ENCODE measurements at places on chromosomes 12 and 14.

DNA sequence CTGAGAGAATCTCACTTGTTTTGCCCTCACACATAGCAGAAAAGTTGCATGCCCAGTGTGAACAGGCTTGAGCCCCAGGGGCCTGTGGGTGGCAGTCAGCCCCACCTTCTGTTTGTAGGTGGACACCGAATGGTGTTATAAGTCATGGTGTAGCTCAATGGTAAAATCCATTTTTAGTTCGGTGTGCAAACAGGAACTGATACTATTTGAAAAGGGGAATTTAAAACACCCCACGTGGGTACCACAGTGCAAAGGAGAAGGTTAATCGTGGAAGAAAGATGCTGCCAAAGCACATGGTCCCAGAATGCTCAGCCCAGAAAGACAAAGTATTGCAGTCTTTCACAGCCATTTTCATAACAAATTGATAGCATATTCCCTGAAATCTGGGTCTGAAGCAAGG lies 71.8 kb upstream of the GZMB start:
- no peak for DNase-seq

- no peak for DNase-seq
Observed at GRCh38 chr12:31597066-31597465, 6.1 kb upstream of the DENND5B start.

- no peak for DNase-seq
Observed at GRCh38 chr12:118651487-118651886, 275.1 kb downstream of the SUDS3 start.

DNA sequence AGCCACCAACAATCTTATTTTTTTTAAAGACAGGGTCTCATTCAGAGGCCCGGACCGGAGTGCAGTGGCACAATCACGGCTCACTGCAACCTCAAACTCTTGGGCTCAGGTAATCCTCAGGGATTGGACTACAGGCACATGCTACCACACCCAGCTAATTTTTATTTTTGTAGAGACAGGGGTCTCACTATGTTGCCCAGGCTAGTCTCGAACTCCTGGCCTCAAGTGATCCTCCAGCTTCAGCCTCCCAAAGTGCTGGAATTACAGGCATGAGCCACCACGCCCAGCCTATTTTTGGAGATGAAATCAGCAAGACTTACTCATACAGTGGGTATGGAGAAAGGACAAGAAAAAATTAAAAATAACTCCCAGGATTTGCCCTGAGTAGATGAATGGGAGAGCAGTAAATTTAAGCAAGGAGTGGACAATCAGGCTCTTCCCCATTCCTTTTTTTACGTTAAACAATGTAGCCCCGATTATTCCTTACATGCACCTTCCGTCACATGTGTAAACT lies 13.2 kb downstream of the FMNL3 start:
- no peak for DNase-seq

DNA sequence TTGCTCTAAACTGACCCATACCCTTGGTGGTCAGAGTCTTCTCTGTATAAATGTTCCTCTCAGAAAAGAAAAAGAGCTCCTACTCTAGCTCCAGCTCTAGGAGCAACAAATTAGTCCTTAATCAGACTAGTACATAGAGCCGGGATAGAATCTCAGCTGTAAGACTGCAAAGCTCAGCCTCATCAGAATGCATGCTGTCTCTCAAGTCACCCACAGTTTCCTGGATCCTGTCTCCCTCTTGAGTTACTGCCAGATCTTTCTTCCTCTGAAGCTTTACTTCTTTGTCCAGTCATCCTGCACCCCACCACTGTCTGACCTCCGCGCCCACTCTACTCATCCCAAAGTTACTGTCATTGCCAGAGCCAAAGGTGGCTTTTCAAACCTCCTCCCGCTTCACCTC lies 139.3 kb upstream of the PRMT8 start:
- no peak for DNase-seq

DNA sequence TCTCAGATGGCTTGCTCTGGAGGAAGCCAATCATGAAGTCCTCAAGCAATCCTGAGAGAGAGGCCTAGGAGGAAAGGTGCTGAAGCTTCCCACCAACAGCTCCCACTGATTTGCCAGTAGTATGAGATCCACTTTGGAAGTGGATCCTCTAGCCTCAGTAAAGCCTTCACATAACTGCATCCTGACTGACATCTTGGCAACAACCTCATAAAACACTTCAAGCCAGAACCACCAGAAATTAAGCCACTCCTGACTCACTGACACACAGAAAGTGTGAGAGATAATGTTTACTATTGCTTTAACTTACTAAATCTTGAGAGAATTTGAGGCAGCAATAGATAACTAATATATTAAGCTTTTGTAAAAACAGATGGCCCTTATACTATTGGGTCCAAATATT lies 11.7 kb upstream of the TMX1 start:
- DNase-seq, result no peak

DNA sequence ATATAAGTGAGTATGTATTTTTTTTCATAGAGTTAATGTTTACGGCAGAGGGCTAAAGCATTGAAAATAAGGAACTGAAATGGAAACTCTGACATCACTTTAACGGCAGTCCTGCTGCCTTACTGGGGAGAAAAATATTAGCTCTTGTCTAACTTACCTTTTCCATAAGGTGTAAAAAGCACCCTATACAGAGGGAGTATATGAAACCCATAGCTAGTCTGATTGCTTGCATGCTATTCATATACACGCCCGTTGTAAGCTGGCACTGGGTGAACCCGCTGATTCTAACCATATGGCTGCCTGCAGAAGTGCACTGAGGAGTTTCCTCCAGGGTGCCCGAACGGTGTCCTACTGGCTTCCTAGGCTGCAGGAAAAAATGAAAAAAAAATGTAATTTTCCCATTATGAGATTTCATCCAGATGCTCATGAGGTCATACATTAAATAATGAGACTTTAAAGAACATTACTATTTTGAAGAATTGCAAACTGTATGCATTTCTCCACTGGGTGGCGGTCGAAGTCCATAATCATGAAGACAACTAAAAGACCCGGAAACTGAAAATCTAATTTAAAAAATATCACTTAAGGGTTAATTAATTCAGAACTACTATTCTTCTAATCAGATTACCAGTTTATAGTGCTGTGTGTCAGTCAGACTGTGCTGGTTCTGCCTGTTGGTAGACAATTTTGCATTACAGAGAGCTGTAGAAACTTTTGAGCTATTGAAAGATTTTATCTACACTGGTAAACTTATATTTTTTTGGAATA lies 144.7 kb downstream of the ALX1 start:
- DNase-seq, result no peak

DNA sequence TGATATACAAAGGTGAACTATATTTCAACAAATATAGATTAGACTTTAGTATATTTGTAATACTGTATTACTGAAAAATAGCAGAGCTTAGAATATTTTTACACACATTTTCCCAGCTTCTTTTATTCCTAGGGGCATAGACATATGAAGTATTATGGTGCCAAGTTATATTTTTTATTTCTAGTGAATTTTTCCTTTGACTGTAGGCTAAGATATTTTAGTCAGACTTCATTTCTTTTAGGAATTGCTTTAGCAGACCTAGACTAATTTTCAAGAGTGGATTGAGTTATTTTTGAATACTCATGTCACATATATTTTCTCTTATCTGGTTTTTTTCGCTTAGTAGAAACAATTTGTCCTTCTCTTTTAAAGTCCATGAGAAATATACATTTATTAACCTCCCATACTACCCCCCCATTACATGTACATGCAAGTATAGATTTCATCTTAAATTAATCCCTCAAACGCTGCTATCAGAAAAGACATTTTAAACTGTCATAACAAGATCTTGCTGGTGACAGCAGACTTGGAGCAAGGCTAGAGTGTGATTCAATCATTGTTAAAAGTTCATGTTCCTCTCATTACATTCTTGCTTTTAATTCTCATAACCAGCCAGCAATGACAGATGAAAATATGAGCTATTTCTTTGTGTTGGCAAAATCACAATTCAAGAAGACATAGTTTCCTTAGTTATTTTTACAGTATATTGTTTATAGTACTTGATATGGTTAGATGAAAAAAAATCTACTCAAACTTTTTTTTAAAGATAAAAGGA lies 456.1 kb downstream of the AEBP2 start:
- DNase-seq, result no peak

DNA sequence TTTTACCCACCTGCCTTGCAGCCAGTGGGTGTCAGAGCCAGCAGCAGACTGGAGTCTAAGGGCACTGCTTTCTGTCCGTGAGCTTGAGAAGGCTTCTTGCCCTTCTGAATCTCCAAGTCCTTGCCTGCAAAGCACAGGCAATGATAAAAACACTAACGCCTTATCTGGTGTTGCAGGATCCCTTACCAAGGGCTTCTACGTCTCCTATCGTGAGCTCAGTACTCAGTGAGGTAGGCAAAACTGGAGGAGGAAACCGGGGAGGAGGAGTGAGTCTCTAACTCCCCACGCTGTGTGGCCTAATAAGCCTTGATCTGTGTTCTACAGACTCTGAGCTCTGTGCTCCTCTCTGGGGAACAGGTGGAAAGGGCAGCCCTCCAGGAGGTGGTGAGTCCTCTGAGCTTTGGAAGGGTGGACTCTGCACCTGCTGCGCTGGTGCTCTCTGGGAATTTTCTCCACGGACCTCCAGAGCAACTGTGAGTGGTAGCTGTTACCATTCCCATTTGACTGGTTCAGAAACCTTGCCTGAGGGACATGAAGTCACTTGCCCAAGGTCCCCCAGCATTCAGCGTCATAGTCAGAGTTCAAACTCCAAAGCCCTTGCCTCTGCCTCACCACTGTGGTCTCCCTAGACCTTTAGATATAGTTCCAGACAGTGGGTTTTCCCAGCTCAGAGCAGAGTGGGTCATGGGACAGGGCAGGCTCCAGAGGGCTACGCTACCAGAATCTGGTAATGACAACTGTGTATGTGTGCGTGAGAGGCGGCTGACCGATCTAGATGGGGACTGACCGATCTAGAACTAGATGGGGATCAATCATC lies 7.0 kb upstream of the MARK3 start:
- no peak for DNase-seq

- no peak for DNase-seq
Observed at GRCh38 chr12:114673169-114673833, 10.7 kb downstream of the TBX3 start.

DNA sequence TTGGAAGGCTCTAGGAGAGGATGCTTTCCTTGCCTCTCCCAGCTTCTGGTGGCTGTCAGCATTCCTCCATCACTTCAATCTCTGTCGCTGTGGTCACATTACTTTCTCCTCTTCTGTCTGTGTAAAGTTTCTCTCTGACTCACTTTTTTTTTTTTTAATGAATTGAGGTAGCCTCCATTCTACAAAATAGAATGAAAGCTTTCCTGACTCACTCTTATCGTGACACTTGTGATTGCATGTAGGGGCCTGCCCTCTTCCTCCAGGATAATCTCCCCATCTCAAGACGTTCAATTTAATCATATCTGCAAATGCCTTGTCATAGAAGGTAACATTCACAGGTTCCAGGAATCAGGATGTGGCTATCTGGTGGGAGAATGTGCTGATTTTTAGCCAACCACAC lies 153.5 kb upstream of the HMGA2 start:
- no peak for DNase-seq

DNA sequence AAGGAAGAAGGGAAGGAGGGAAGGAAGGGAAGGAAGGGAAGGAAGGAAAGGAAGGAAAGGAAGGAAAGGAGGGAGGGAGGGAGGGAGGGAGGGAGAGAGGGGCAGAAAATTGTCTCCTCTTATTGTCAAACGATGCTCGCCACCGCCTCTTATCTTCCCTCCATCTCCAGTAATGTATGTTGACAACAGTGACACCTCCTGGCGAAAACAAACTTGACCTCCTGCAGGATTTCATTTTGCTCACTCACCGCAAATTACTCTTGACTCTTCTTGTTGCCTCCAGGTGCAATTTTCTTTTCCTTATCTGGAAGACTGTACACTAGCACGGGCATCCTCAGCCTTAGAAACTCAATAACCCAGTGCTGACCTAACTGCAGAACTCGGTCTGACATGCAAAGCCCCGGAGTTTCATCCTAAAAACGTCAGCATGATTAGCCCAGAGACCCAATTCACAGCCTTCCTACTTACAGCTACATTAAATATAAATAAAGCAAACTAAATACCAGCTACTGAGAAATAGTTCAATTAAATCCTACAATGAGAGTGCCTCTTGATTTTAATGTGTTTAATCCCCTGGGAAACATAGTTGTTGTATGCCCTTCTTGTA lies 512.4 kb upstream of the TMPO start:
- DNase-seq, result peak; percentile 60

DNA sequence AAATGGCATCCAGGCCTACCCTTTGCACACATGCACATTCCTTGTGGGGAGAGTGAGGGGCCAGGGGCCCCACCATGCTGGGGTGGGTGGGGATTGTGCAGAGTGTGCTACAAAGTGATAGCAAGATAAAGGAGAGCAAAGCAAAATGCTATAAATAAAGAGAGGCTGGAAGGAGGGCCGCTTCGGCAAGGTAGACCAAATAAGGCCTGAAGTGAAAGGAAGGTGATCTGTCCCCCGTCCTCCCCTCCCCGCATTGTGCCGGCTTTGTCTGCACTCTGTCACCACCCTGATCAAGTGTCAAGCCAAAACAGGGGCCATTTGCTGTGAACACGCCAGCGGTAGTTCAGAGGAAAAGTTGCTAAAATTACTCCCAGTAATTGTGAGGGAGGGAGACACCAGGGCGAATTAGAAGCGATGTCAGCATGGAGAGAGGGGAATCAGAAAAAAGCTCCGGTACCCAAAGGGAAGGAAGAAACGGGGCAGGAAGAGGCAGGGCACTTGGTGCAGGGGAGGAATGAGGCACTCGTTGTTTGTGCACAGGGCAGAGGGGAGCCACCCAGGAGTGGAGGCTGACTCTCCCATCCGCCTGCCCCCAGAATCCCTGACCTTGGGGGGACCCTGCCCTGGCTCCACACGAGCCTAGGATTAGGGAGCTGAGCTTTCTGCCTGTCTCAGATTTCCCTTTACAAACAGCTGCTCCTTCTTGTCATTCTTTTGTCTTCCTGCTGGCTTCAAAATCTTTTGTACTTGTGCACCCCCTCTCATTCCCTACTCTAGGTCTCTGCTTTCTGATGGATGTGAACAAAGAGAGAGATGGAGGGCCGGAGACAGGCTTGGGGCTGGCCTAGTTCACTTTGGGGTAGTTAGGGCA lies 2.9 kb upstream of the MYH7 start:
- DNase-seq, result no peak

- DNase-seq, result no peak
Observed at GRCh38 chr14:96055065-96055752, 16.0 kb downstream of the C14orf132 start.

DNA sequence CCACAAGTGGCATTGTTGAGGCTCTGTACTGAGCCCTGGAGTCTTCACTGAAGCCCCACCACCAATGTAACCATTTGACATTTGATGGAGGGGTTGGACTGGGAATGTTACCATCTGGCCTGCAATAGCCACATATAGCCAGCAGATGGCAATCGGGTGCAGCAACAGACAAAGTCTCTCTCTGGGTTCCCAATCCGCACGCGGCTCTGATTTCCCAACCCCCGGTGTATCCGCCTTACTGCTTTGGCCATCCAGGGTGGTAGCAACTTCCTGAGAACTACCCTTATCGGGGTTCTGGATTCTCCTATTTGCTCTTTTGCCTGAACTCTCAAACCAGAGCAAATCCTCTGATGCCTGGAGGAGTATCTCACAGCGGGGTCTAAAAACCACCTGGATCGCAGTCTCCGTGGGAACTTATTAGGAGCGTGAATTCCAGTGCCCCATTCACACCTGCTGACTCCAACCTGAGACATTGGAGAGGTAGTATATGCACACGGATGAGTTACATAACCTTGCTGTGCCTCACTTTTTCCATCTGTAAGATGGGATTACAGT lies 14.2 kb downstream of the VRTN start:
- DNase-seq, result peak; percentile 44

- DNase-seq, result peak; percentile 13
Observed at GRCh38 chr12:117284140-117284539, 77.3 kb downstream of the NOS1 start.

GRCh38 chr12:120453977-120454376 lies 7.7 kb downstream of the GATC start:
- DNase-seq, result peak; percentile 14
